ENCODE measurements at places on chromosomes 13 and 19.

- DNase-seq: peak; percentile 29
Measured at GRCh38 chr19:12647490-12648071, 19.0 kb downstream of the MAN2B1 start.

- no peak for DNase-seq
Measured at GRCh38 chr13:36006347-36006746, 124.8 kb downstream of the DCLK1 start.

GRCh38 chr19:47378246-47378645, 29.1 kb downstream of the DHX34 start:
- DNase-seq: no peak

GRCh38 chr19:10823690-10824089, 12.3 kb downstream of the TMED1 start:
- DNase-seq: no peak

GRCh38 chr13:98508685-98509084, 68.2 kb downstream of the STK24 start:
- no peak for DNase-seq

DNA sequence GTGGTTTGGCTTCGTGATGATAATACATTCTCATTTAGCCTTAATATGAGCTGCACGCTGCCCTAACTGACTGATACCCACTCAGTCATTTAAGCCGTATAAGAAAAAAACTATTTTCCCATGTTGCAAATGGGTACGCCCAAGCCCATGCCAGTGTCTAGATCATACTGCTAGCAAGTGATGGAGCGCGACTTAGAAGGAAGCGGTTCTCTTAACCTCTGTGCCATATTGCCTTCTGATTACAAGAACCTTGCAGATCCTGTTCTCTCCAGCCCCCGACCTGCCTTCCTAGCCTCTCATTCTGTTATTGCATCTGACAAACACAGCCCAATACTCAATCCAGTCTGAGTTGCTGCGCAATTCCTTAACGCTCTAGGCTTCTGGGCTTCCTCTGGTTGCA, 603 bp downstream of the GPALPP1 start:
- DNase-seq: no peak

DNA sequence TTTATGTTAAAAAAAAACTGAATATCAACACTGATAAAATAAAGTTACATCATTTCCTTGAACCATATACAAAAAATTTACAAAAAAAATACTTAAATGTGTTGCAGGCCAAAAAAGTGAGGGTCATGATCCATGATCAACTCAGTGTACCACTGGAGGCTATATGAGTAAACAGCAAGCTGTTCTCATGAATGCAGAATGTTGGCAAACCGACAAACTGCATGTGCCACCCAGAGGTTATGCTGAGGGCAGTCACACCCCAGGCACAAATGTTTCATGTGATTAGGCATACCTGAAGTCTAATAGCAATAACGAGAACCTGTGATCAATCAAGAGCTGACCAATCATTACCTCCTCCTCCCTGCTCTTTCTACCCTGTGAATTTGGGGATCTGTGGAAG, 91.9 kb downstream of the ZNF431 start:
- no peak for DNase-seq

DNA sequence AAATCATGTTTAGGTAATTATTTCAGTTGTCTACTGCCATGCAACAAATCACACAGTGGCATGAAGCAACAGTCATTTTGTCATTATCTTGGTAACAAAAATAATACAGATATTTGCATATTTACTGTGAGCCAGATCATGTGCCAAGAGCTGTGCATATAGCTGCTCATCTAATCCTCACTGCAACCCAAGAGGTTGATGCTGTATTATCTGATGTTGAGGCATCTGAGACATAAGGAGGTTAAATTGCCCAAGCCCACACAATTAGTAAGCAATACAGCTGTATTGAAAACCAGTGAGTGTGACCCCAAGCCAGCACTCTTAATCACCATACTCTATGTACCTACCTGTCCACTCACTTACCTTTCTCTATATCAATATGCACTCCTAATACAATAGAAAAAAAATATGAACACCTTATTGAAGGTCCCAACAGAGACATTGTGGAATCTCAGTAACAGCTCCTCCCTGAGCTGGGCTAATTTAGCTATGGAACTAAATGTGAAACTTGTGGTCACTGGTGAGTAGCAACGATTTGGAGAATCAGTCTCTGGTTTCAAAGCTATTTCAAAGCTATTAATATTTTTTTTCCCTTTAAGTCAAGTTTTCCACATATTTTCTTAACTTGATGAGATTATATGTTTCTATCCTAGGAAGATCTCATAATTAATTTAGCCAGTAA, 185.2 kb downstream of the KLF12 start:
- no peak for DNase-seq

DNA sequence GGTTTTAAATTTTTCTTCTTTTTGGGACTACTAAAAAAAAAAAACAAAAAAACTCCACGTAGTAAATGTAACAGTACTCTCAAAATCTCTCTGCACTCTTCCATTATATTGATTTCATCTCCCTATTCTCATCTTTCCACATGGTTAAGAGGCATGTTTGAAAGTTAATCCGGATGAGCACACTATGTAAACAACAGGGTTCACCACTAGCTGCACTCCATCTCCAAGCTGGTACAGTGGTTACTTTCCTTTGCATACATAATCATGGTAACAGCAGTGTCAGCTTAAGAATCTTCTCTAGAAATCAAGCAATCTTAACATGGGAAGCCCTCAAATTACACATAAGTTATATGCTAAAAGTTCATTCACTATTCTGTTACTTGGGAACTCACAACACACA, 92.6 kb downstream of the MIPEP start:
- no peak for DNase-seq

GRCh38 chr13:101514695-101515275, 62.3 kb downstream of the ITGBL1 start:
- no peak for DNase-seq

DNA sequence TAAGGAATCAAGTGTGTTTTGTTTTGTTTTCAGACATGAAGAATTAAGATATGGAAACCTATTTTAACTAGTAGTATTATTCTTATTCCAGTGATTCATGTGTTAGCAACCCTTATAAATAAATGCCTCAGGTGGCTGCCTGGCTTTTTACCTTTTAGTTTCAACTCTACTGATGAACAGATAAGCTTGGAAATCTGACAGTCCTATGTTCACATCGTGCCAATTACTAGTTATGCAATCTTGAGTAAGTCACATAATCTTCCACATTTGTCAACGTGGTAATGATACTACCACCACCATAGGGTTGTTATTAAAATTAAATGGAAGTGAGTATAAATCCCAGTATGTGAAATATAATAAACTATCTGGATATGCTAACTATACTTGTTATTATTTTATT, 64.3 kb downstream of the TBC1D4 start:
- no peak for DNase-seq

GRCh38 chr19:46850228-46851203, at the start of gene AP2S1:
TSS of gene AP2S1 (minus strand) at chr19:46850846. CDS start at chr19:46850766, 80 bp downstream.
- DNase-seq: peak; percentile 93

GRCh38 chr13:71096421-71096820, 770.6 kb downstream of the DACH1 start:
- no peak for DNase-seq

DNA sequence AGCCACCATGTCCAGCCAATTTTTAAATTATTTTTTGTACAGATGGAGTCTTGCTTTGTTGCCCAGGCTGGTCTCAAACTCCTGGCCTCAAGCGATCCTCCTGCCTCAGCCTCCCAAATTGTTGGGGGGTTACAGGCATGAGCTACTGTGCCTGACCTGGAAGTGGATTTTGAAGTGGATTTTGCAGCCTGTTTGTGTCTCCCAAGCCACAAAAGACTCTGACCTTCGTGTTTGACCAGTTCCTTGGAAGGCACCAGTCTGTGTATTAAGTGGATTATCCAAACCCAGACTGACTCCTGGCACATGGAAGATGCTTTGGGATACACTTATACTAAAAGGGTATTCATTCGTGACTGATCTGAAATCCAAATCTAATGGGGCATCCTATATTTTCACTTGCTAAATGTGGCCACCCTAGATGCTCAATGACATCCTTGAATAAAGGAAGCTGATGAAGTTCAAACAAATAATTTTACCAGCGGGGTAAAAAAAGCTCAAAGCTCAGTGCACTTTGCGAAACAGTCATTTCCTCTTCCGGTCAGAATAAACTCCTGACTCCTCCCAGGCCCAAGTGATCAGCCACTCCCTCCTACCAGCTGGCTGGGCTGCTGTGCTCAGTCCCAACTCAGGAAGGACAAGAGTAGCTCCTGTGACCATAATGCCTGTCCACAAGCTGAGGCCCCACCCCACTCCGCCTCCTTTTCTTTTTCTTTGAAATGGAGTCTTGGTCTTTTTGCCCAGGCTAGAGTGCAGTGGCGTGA, 32.6 kb upstream of the GATAD2A start:
- DNase-seq: peak; percentile 64

DNA sequence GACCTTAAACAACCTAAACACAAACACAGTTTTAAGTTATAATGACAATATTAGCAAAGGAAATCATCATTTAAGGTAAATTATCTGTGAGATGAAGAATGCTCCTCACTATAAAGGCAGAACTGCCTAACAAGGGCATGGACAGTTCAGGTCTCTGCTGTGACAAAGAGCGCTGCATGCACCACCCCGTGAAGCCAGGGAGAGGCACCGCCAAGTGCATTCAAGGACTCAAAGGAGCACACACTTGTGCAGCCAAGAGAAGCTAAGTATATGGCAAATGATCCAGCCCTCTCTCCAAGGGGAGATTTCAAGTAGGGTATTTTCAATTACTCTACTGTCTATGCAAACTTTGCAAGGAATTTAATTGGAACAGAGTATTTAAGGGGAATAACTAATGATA, 126.0 kb downstream of the RAP2A start:
- no peak for DNase-seq

DNA sequence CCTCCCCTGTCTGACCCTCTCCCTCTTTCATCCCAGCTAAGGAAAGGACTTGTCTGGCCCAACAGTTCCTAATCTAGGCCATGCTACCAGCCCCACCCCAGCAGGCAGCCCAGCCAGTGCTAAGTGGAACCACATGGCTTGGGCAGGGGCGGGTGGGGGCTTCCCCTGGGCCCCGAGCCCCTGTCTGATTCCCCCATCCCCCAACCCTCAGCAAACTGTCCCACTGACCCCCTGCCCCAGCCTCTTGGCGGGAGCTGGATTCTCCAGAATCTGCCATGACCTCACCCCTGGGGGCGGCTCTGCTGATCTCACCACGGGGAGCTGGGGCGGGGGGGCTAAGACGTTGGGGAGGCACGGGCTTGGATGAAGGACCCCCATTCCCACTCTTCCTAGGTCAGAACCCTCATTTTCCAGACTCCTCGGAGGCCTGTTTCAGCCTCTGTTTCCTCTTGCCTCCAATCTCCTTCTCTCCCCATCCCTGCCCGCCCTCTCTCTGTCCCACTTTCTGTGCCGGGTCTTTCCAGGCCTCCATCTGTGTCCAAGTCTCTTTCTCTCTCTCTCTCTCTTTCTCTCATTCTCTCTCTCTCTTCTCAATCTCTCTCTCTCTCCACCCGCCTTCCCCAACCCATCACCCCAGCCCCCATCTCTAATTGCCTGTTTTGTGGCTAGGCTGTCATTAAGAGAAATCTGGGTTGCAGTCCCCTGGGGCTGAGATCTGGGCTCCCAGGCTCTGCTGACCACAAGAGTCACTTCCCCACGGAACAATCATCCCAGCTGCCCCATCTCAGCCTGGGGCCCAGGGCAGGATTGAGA, 2.7 kb downstream of the COL5A3 start:
- DNase-seq: no peak

DNA sequence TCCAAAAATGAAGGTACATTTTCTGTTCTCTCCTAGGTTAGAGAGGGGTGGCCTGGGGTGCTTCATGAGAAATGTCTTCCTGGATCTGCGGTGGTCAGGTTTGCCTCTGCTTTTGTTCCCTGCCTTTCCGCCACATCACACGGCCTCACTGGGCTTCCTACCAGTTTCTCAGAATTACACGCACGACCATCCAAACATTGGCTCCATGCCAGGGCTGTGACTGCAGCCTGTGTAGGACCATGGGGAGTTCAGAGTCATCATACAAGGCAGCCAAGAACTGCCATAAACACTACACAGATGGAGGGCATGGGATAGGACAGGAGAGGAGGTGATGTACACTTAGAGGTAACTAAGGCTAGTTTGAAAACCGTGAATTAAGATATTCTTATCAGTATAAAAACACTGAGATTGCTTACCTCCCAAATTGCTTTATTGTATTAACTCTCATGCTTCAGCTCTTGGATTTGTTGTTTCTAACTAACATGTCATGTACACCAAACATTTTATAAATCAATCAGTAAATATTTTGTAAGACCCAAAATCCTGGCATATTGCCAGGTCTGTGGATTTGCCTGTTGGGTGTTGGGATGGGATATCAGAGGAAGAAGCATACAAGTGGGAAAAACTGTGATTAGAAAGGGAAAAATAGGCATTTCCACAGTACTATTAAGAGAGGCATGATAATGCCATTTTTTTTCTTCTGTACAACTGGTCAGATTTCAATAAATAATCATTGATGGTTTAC, 45.2 kb downstream of the CDADC1 start:
- no peak for DNase-seq

DNA sequence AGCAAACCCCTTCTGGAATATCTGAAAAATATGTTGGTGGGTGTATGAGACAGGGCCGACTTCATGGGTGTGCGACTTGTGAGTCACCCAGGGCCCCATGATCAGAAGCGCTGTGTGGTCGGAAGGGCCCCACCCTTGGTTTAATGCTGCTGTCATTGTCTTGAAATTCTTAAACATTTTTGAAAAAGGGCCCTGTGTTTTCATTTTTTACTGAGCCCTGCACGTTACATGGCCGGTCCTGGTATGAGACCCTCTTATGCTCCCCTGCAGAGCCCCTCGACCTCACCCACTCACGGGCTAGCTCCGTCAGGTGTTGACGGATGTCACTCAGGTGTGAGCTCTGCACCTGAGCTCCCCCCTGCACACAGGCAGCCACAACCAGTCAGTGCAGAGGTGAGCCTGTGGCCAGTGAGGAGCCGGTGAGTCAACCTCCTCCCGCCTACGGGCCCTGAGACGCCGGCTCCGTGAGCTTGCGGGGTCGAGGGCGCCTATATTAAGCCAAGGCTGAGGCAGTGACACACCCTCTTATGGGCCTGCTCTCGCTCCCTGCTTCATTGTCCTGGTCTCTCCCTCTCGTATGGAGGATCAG, 27.7 kb downstream of the GADD45B start:
- peak; percentile 53 for DNase-seq

DNA sequence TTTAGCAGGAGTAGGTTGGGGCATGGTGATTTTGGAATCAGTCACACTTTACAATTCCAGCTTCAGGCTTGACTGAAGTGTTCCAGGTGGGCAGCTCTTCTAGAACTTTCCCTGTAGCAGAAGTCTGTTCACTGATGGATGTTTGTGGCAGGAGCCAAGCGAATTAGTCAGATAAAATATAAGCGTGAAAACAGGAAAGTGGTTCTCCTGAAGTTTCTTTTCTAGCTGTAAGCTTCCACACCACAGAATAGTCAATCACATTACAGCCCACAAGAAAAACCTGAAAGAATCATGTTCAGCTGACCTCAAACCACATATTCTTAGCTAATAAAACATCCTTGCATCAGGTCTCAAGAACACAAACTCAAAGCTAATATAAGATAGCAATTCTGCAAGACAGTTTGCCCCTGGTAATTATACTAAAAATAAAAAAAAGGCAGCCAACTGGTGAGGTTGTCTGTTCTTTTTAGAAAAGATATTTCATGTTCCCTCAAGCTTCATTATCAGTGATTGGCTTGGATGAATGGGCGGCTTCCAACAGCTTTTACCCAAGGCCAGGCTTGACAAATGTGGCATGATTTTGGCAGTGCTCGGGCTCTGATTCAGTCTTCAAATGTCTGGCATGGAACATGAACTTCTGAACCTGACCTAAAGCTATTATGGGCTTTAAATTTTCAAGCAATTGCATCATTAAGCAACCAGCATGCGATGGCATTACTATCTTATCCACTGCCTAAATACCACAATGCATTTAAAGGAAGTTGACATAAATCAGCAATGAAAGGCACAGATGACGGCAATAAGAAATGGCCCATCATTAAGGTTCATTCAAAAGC, 136.8 kb downstream of the DCLK1 start:
- DNase-seq: no peak

All from CD8-positive, alpha-beta memory T cell (primary cell).